ENCODE measurements at places on chromosomes 1 and 21.

DNA sequence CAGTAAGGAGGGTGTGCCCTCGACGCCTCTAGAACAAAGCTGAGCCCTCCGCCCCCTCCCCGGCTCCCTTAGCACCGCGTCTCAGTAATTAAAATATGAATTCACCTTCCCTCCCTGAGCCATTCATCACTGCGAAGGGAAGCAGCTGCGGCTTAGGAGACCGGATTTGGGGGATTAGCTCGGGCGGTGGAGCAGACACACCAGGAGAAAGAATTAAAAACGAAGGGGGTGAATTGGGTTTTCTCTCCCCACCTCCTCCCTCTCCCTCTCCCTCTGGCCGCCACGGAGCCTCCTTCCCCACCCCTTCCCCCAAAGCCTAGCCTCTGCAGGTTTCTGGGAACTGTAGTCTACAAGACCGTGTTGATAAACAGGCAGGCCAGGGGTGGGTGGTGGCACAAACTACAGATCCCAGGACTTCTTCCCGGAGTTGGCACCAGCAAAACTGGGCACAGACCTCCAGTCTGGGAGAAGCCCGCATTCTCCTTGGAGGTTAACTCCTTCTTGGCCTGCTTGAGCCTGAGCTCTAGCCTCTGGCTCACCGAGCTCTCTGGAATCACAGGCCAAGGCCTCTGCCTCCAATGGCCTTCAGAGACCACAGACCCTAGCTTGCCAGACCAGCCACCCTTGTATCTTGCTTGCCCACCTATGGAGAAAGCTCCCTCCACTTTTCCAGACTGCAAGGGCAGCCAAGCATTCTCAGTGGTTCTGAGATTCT lies 10.8 kb downstream of the BLACAT1 start:
- DNase-seq: no peak

DNA sequence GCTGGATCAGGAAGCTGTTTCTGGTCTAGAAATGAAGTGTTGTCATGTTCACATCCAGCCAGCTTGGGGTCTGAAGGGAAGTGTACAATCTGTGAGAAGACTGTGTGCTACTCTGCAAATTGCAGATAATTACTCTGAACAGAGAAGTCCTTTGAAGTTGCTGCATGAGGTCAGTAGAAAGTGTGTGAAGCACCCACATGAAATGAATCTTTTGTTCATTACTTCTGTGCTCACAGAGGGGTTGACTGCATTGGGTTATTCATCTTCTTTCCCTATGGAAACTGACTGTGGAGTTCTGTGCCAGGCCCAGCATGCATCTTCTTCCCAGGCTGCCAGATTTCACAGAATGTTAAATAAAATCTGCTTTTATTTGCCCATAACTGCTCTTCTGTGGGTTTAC lies 47.1 kb downstream of the CTH start:
- DNase-seq: no peak

- no peak for DNase-seq
These were observed 69.4 kb downstream of the RGS21 start for GRCh38 chr1:192386051-192386650.

GRCh38 chr1:22920734-22921451 lies 51.8 kb downstream of the LACTBL1 start:
- no peak for DNase-seq

- DNase-seq: no peak
These were observed 14.7 kb upstream of the SPRR5 start for GRCh38 chr1:152932170-152932811.

- peak; percentile 4 for DNase-seq
These were observed 284.6 kb downstream of the PTBP2 start for GRCh38 chr1:97006044-97006661.

DNA sequence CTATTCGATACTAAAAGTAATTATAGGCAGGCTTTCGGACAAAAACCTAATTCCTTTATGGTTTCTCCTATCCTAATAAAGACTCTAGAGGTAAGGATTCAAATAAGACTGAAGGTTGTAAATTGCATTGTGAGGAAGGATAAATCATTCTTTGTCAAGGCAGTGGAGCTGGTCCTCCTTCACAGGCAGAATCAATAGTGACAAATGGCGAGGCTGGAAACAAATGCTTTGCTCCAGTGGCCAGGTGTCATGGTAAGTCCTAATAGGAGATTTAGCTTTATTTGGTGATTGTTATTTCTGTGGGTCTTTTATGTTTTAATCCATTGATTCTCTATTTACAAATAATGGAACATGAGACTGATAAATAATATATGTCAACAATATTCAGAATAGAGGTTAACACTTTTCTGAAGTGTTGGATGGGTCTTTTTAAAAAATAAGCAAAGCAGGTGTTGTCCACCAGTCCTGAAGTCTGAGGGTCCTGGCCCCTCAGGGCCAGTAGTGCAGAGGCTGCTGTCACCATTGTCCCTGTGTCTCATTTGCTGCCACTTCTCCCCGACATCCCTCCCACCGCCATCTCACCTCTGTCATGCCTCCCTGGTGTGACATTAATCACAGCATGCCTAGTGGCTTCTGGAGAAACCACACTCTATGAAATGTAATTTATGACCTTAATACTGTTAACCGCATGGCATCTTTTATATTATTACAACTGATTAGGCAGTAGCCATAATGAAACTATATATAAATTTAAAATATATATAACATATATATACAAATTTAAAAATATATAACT lies 120.9 kb upstream of the MAGI3 start:
- no peak for DNase-seq

- no peak for DNase-seq
These were observed 10.7 kb upstream of the SLAMF8 start for GRCh38 chr1:159815926-159816325.

GRCh38 chr1:225919906-225920305 lies 4.1 kb downstream of the PYCR2 start:
- peak; percentile 74 for DNase-seq

DNA sequence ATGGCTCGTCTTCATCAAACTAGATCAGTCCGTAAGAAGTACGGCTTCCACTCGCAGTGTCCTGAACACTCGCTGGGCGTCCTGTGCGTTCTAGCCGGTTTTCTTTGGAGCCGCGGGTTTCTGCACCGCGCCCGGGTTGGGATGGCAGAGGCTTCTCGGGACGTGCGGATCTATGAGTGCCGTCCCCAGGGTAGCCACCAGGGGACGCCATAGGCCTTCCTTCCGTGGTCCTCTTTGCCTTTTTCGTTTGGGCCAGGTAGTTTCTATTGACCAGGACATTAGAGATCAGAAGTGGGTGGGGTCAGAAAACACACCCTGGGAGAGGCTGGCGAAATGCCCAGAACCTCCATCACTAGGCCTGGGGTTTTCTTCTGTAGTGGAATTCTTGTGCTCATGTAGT lies 273.8 kb downstream of the FAM72C start:
- DNase-seq: peak; percentile 23

DNA sequence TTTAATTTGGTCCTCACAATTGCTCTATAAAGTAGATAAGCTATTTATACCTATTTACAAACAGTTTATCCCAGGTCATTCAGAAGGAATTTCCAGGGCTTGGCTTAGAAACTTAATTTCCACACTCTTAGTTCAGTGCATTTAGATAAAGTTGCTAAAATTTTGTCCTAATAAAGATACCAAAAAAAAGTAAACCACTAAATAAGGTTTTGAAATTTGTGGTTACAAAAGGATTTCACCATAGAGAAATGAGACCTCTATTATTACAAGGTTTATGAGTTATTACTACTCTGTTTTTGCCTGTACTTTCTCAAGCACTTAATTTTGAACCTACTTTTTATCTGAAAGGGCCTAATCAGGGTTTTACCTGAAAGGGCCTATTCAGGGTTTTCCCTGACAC lies 22.4 kb downstream of the PTPN22 start:
- DNase-seq: no peak

- no peak for DNase-seq
These were observed 371.2 kb downstream of the NPHP4 start for GRCh38 chr1:5620997-5621396.

DNA sequence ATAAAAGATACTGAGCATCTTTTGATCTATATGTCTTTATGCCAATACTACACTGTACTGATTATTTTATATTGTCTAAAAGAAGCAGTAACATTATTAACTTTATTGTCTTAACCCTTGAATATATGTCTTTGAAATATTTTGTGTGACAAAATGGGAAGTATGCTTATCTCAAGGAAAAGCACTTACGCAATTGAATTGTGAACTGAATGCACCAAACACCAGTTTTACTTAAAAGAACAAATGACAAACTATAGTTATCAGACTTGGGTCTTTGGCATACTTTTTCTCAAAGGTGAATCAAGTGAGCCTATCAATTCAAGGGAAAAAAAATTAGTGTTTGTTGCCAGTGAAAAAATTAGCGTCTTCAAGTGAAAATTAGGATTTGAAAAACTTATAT lies 9.2 kb upstream of the SLC6A9 start:
- no peak for DNase-seq

GRCh38 chr21:41460578-41461527 lies 34.8 kb downstream of the MX1 start:
- no peak for DNase-seq

GRCh38 chr21:32921632-32922230 lies 104.0 kb upstream of the OLIG2 start:
- DNase-seq: peak; percentile 32

- DNase-seq: no peak
These were observed 3.5 kb downstream of the NIPAL3 start for GRCh38 chr1:24418898-24419628.

DNA sequence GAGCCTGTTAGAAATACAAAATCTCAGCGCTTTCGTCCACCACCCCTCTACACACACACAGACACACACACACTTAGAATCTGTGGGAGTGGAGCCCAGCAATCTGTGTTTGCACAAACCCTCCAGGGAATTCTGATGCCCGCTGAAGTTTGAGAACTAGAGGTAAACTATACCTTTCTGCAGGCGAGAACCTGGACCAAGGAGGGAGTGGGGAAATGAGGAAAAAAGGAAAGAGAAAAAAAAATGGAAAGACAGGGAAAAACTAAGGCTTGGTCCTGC lies 468 bp upstream of the NIBAN1 start:
- DNase-seq: no peak

DNA sequence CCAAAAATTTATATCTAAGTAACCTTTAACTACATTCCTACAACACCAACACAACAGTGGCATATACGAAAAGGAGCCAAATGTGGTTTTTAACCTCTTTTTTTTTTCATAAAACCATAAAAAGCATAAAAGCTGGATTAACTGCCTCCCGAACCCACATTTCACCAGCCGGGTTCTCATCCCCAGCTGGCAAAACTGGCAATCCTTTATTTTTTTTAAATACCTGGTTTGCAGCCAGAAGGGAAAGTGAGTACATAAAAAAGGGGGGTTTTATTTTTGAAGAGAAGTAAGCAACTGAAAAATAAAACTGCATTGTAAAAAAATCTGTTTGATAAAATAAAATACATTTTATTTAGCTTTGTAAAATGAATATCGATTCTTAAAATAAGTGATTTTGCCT lies 295.4 kb downstream of the AKT3 start:
- DNase-seq: peak; percentile 100

- DNase-seq: no peak
These were observed 43.0 kb downstream of the NPHP4 start for GRCh38 chr1:5949085-5949760.

- peak; percentile 82 for DNase-seq
These were observed at the start of the genes MED8 and SZT2 for GRCh38 chr1:43389326-43390313. TSS of gene MED8 (minus strand) at chr1:43389800. CDS start at chr1:43389764, 36 bp downstream. TSS of gene SZT2 (plus strand) at chr1:43389899. CDS start at chr1:43389969, 70 bp downstream.

DNA sequence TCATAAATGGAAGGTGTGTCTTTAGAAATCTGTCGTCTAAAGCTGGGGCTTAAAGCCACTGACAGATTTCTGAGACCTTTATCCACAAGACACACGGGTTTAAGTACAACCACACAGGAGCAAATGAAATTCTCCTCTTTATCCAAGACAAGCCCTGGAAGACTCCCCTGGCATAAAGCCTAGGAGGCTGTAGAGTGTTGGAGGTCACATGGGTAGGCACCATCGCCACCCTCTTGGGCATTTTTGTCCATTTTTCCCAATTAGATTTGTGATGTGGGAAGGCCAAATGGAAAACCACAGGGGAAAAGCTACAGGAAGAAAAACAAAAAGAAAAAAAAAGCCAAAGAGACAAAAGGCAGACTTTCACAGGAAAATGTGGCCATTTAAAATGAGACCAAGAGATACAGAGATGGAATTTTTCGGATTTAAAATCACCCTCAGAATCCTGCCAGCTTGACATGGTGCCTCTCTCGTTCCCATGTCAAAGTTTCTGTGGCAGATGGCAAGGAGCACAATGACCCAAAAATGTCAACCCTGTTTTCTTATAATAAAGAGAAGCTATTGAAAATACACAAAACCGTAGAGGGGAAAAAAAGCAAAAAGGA lies 91.9 kb downstream of the PLD5 start:
- no peak for DNase-seq

DNA sequence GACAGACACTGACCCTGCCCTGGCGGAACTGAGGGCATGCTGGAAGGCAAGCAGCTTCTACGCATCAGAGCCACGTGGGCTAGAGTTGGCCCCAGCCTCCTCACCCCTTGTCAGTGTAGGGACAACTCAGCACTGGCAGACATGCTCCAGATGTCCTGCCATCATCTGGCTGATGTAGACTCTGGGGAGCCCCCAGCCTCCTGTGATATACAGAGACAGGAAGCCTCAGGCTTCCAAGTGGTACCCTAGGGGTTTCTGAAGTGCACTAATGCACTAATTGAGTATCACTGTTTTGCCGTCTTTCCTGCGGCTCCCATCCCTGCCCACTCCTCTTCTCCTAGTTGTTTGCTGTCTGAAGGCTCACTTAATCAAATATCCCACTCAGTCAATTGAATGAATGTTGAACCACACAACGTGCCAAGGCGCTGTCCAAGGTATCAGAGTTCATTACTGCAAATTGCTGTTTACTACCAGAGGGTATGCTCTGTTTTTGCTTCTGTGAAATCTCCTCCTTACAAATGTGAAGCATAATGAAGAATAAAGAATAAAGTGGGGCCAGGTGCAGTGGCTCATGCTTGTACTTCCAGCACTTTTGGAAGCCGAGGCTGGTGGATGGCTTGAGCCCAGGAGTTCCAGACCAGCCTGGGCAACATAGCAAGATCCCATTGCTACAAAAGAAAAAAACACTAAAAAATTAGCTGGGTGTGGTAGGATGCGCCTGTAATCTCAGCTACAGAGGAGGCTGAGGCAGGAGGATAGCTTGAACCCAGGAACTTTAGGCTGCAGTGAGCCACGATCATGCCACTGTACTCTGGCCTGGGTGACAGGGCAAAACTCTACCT lies 76.4 kb upstream of the ZBTB18 start:
- no peak for DNase-seq

GRCh38 chr1:200741551-200742207 lies 3.0 kb downstream of the CAMSAP2 start:
- DNase-seq: no peak

DNA sequence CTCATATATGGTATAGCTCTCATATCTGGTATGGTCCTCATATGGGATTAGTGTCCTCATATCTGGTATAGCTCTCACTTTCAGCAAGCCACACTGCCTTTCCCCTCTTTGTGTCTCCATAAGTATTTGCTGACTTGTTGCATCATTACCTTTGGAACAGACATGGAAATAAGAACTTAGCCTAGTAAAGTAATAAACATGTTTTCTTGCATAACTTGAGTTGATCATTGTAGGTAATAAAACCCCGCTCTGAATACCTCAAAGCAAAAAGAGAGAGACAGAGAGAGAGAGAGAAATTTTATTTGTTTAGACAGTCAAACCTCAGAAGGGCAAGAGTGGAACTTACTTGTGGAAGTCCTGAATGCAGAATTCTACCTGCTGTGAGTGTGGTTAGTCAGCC lies 170.3 kb downstream of the GREM2 start:
- no peak for DNase-seq

Measured in NCI-H1694 (cell line).